CD4-positive, alpha-beta T cell treated with Interferon gamma for 1 hour (primary cell): ENCODE measurements at places on chromosomes 5 and 9.

GRCh38 chr5:149411738-149412519 lies 32.8 kb upstream of the IL17B start:
- no peak for DNase-seq

DNA sequence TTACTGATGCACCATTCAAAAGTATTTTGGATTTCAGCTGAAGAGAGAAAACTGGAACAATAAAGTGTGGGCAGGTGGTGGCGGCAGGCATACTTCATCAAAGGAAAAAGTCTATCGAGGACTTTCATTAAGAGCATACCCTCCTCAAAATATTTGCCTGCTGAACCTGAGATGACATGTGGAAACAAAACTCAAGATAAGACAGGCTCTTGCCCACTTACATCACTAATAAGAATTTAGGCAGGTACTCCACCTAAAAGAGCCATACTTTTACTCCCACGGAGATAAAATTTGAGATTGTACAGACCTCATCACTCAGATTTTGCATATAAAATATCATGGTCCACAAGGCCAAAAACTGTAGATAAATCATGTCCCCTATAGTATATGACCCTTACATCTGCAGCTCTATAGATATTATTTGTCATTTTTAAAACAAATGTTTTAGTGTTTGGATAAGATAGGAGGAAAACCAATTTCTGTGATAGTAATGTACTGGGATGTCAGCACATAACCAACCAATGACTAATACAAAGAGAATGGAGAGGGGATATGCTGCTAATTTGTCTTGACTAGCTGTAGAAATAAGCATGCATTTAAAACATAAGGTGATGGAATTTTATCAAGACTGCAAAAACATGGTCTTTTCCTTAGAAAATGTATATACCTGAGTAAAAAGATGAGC lies 730.6 kb upstream of the ZNF608 start:
- DNase-seq, result no peak

DNA sequence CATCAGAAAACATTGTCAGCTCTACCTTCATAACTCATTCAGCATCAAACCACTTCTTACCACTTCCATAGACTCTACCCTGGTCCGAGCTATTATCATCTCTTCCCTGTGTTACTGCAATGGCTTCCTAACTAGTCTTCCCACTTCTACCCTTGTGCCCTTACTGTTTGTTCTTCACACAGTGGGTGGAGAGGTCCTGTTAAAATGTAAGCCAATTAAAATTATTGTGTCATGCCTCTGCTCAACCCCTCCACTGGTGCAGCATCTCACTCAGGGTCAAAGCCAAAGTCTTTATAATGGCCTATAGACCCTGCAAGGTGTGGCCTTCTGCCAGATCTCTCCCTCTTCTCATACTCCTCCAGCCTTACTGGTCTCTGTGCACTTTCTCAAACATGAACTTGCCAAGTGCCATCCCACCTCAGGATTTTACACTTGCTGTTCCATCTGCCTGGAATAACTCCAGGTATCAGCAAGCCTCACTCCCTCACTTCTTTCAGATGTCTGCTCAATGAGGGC lies 22.8 kb upstream of the ARAP3 start:
- DNase-seq, result no peak

- no peak for DNase-seq
Measured at GRCh38 chr5:142720641-142721271, 34.9 kb upstream of the FGF1 start.

GRCh38 chr9:134648701-134649530 lies 7.3 kb downstream of the COL5A1 start:
- DNase-seq, result no peak

GRCh38 chr5:165602529-165602928 lies 2097.1 kb downstream of the MAT2B start:
- DNase-seq, result no peak

- DNase-seq, result no peak
Measured at GRCh38 chr5:68648944-68649857, 433.6 kb downstream of the PIK3R1 start.

GRCh38 chr9:121144482-121144881 lies 57.2 kb downstream of the RAB14 start:
- DNase-seq, result no peak

DNA sequence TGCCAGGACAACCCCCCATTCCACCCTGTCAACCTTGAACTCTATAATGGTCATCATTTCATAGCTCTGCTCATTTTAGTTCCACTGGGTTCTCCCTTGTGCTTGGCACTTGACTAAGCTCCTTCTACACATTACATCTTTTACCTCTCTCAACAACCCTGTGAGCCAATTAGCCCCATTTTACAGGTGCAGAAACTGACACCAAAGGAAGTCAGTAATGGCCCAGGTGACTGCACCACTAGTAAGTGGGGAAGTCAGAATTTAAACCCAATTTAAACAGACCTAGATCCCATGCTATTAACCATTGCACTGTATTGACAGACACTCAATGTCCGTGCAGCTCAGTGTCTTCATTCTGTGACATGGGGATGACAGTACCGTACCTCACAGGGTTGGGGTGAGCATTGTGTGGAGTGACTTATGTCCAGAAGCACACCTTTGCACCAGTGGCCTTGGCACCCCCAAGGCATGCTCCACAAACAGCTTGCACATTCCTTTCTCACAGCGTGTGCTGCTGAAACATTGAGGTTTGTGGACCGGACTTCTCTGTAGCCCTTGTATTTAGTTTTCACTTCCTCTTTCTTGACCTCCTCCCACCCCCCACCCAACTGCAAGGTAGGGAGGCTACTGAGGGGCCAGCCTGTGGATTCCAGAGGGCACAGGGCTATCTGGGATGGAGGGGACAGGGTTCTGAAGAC lies 23.1 kb downstream of the IRF1 start:
- DNase-seq, result no peak

DNA sequence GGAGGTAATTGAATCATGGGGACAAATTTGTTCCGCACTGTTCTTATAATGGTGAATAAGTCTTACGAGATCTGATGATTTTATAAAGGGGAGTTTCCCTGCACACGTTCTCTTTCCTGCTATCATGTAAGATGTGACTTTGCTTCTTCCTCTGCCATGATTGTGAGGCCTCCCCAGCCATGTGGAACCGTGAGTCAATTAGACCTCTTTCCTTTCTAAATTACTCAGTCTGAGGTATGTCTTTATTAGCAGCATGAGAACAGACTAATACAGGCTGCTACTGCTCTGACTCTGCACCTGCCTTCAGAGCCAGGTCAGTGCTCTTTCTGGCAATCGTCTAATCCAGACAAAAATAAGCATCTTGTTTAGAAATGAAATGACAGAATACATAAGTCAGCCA lies 479.2 kb upstream of the TUSC1 start:
- DNase-seq, result no peak

GRCh38 chr9:93216073-93216365 lies 32.1 kb downstream of the WNK2 start:
- DNase-seq, result no peak

GRCh38 chr9:71986900-71987299 lies 73.5 kb downstream of the C9orf57 start:
- DNase-seq, result no peak

DNA sequence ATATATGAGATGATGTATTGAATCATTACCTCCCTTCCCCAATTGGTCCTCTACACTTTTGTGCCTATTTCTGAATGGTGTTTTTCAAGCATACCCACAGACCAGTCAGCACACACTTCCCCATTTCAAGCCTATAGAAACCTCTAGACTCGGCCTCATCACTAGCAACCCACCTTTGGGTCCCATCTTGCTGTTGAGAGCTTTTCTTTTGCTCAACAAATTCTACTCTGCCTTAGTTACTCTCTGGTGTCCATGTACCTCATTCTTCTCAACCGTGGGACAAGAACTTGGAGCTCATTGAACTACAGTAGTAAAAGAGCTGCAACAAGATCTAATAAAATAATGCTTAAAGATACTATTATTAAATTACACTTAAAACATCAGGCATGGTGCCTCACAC lies 49.0 kb upstream of the KDM4C start:
- no peak for DNase-seq

DNA sequence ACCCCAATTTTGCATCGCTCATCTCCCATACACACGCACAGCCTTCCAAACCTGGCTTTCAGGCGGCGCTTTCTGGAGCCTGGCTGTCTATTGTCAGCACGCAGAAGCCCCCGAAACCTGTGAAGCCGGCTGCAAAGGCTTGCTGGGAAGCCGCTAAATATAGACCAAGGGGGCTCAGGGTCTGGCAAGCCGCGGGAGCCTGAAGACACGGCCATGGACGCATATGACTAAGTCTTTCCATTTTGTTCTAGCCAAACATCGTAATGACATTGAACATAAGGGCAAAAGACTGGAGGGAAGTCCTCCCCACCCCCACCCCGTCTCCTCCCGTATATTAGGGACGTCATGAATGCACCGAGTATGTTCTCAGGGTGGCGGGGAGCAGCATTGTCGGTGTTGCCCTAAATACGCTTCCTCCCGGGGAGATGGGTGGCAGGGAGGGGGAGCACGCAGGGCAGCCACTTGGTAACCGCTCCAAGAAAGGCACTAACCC lies 1.1 kb downstream of the CTNND2 start:
- no peak for DNase-seq

- no peak for DNase-seq
Measured at GRCh38 chr5:29899583-29899982, 1293.9 kb upstream of the CDH6 start.

GRCh38 chr9:86753836-86754235 lies 193.5 kb downstream of the GAS1 start:
- no peak for DNase-seq

GRCh38 chr5:126694403-126694802 lies 82.5 kb upstream of the LMNB1 start:
- DNase-seq, result no peak

- no peak for DNase-seq
Measured at GRCh38 chr5:27821681-27822080, 783.3 kb upstream of the CDH9 start.

- no peak for DNase-seq
Measured at GRCh38 chr5:91127456-91128081, 255.5 kb downstream of the ARRDC3 start.

DNA sequence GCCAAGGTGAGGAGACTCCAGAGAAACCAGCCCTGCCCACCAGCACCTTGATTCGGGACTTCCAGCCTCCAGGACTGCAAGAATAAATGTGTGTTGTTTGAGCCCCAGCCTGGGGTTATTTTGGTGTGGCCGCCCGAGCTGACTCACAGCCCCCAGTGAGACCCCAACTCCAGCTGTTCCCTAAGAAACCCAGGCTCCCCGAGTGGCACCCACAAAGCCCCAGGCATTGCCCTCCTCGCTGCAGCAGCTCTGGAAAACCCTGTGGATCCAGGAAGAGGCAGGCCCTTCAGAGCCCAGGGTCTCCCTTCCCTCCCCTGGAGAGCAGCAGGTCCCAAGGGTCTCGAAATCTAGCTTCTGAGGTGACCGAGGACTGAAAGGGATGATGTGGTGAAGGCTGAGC lies 69.2 kb upstream of the PPP1R26 start:
- no peak for DNase-seq

GRCh38 chr9:127915325-127915752 lies 1.5 kb downstream of the ST6GALNAC4 start:
- DNase-seq, result no peak

- no peak for DNase-seq
Measured at GRCh38 chr9:129241725-129242124, 63.7 kb upstream of the IER5L start.

- DNase-seq, result no peak
Measured at GRCh38 chr9:33517373-33517772, 6.7 kb upstream of the ANKRD18B start.

- DNase-seq, result no peak
Measured at GRCh38 chr5:168777651-168778050, 198.5 kb upstream of the PANK3 start.

- DNase-seq, result no peak
Measured at GRCh38 chr5:55820488-55820887, 30.7 kb upstream of the IL31RA start.

- DNase-seq, result no peak
Measured at GRCh38 chr5:10310066-10310779, 2.5 kb upstream of the CMBL start.

GRCh38 chr9:115717711-115718173 lies 435.8 kb upstream of the PAPPA start:
- no peak for DNase-seq

DNA sequence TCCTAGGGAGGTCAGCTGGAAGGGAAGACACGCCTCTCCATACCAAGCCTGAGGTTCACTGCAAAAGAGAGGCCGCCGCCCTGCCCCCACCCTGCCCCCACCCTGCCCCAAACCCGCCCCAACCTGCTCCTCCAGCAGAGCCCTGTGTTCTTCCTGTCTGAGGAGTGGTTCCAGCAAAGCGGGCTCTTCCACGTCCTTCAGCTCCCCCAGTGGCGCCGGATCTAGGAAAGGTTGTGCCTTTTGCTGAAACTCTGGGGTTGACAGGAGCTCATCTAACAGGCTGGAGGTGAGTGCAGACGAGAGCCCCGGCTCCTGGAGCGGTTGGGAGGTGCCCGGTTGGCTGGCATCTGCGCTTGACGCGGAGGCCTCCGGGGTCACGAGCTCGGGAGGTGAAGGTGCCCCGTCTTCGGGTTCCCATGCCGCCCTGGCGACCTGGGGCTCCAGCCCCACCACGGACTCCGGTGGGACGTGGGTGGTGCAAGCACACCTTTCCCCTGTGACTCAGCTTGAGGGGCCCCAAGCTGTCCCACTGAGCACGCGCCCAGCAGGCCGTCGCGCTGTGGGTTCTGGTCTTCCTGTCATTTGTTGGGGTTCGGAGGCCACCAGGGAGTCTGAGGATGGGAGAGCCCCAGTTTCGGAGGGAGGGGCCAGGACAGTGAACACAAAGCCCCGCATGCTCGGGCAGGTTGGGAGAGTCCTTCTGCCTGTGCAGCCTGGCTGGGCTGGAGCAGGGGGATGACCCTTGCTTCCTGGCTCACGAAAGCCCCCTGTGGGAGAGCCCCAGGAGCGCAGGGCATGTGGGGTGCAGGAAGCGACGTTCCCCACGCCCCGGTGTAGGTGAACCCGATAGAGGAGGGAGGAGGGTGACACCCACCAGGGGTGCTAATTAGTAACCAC lies 1467.1 kb downstream of the FOXD4L5 start:
- DNase-seq, result peak; percentile 64

GRCh38 chr5:155815248-155815647 lies 511.7 kb upstream of the SGCD start:
- DNase-seq, result no peak

- no peak for DNase-seq
Measured at GRCh38 chr5:33035851-33036527, 324.9 kb downstream of the NPR3 start.

- no peak for DNase-seq
Measured at GRCh38 chr5:57398413-57399093, 84.1 kb downstream of the ACTBL2 start.
